EH (cell line): ENCODE measurements at places on chromosomes 12 and 14.

DNA sequence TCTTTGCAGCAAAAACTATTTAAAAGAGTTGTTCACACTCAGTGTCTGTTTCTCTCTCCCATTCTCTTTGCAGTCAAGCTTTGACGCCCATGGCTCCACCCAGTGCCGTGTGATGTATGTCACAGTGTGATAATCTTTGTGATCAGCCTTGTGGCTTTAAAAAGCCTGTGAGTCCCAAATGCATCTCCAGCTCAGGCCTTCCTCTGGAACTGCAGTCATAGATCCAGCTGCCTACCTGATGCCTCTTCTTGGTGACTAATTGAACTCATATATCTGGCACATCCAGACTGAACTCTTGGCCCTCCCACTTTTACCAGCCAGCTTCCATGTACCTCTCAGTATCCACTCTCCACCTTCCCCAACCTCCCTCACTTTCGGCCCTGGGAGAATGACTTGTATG, 182.8 kb upstream of the ARHGAP5 start:
- no peak for DNase-seq

- no peak for DNase-seq
Observed at GRCh38 chr14:105840266-105841021, 314.1 kb downstream of the TMEM121 start.

DNA sequence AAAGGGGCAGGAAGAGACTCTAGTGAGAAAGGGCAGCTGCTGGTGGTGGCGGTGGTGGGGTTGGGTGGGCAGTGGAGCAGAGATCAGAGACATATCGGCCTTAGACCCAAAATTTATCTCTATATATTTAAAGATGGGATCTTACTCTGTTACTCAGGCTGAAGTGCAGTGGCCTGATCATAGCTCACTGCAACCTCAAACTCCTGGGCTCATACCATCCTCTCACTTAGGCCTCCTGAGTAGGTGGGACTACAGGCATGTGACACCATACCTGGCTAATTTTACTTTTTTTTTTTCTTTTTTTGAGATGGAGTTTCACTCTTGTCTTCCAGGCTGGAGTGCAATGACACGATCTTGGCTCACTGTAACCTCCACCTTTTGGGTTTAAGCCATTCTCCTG, 18.6 kb upstream of the ITGA5 start:
- DNase-seq = no peak

DNA sequence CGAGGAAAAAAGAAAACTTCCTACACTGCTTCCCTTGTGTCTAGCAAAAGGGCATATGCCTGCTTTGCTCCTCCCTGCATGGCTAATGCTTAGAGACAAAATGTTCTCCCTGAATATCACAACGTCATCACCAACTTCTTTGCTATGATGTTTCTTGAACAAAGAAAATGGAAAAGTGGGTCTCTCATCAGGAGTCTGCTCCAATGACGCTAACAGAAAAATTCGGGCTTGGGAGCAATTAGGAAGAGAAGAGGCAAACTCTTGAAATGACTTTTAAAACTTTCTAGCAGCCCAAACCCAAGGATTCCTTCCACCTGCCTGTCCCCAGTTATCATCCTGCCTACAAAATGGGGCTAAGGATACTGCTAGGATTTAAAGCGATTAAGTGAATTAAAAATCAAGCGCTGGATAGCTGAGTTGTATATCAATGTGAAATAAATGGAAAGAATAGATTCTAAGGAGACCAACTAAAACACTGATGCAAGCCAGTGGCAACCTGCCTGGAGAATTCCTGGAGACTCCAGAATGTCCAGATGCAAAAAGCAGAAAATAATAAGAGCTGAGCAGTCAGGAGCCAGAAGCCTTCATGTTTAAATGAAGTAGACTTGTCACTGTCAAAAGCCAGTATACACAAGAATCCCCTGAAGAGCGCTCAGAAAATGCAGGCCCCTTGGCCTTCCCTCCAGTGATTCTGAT, 183.8 kb downstream of the DPF3 start:
- DNase-seq = no peak

- peak; percentile 37 for DNase-seq
Observed at GRCh38 chr12:108907839-108908351, 28.0 kb downstream of the DAO start.

- DNase-seq = peak; percentile 22
Observed at GRCh38 chr12:43277651-43278540, 274.1 kb downstream of the ADAMTS20 start.

- DNase-seq = no peak
Observed at GRCh38 chr12:131101703-131102492, 148.2 kb downstream of the ADGRD1 start.

- no peak for DNase-seq
Observed at GRCh38 chr12:54044425-54045103, 9.1 kb upstream of the HOXC4 start.

GRCh38 chr14:80862983-80863382, 78.6 kb downstream of the CEP128 start:
- no peak for DNase-seq

DNA sequence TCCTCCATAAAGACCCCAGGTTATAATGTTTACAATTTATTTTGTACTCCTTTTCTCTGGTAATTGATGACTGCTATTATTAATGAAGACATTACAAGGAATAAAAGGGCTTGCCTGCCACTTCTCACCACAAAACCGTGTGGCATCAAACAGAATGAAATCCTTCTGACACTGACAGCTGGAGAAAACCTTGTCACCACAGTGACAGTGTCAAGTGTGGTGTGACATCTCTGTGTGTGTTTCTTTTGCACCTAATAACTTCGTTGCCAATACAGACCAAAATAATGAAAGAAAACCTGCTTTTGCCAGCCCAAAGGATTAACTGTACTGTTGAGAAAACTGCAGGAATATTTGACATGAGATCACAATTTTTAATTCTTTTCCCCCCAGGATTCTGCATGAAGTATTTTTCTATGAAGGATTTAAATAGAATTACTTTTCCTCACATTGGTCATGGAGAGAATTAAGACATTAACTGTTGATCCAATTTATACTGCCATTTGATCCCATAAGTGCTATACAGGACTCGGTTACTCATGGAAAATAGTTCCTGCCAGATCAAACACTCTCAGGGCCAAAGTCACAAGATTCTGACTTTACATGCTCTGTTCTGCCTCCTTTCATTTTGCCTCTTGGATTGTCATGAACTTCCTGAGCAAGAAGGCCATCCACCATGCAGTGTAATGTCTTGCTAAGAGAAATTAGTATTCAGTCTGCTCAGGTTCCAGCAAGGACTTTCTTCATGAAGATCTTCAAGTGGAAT, 60.4 kb upstream of the IFNG-AS1 start:
- DNase-seq = no peak

GRCh38 chr14:91352053-91352452, 65.6 kb downstream of the CCDC88C start:
- peak; percentile 7 for DNase-seq

GRCh38 chr14:22399776-22400175, 189.2 kb downstream of the DAD1 start:
- no peak for DNase-seq

- DNase-seq = peak; percentile 76
Observed at GRCh38 chr12:12506496-12506890, 56.2 kb downstream of the DUSP16 start.

- DNase-seq = no peak
Observed at GRCh38 chr14:47269756-47270492, 405.5 kb downstream of the MDGA2 start.

GRCh38 chr12:88015825-88016224, 13.4 kb downstream of the C12orf50 start:
- no peak for DNase-seq

DNA sequence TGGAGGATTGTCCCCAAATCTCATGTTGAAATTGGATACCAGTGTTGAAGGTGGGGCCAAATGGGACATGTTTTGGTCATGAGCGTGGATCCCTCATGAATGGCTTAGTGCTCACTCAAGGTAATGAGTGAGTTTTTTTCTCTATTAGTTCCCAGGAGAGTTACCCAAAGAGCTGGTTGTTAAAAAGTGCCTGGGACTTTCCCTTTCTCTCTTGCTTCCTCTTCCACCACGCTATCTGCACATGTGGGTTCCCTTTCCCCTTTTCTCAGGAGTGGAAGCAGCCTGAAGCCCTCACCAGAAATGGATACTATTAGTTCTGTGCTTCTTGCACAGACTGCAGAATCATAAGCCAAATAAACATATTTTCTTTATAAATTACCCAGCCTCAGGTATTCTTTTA, 465.4 kb downstream of the FSCB start:
- no peak for DNase-seq

DNA sequence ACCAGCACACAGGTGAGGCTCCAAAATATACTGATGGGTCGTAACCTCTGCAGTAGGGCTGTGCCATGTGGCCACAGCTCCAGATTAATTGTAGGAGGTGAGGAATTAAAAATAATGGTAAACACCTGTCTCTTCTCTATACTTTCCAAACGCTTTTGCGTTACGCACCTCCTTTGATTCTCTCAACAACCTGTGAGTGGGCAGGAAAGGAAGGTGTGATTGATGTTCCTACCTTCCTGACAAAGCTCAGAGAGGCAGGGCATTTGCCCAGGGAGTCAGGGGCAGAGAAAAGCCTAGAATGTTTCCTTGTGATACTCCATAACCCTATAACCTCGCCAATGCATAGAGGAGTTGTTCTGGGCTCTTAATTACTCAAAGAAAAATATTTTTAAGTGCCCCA, 124.9 kb downstream of the PRMT8 start:
- no peak for DNase-seq

DNA sequence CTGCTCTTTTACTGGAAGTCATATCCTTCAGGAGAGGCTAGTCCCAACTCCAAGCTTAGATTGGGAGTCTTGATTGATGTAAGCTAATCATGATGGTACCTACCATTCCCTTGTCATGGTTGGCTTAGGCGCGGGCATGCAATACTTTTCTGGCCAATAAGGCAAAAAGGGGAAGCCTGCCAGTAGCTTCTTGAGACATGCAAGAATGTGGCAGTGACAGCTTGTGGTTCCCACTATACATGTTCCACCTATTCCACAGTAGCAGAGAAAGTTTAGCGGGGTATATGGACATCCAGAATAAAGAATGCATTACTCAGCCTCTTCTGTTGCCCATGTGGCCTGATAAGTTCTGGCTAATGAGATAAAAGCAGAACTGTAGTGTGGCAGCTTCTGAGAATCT, 55.0 kb downstream of the AP5M1 start:
- no peak for DNase-seq

DNA sequence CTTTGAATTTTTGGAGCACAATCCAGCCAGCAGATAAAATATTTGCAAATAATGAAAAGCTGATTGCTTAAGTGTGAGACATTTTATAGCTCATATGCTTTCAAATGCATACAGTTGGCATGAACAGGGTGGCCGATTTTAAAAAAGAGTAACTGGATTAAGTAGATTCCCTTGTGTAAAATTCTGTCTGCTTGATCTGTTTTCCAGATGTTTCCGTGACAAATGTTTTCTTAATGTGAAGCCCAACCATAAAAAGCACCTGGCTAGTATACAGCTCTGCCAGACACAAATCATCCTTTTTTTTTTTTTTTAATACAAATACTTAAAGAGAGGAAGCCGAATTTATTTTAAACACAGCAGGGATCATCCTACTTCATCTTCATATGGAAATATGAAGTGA, 440.7 kb downstream of the CCER1 start:
- DNase-seq = no peak

GRCh38 chr12:57620245-57620935, 9.2 kb downstream of the ARHGEF25 start:
- DNase-seq = no peak

DNA sequence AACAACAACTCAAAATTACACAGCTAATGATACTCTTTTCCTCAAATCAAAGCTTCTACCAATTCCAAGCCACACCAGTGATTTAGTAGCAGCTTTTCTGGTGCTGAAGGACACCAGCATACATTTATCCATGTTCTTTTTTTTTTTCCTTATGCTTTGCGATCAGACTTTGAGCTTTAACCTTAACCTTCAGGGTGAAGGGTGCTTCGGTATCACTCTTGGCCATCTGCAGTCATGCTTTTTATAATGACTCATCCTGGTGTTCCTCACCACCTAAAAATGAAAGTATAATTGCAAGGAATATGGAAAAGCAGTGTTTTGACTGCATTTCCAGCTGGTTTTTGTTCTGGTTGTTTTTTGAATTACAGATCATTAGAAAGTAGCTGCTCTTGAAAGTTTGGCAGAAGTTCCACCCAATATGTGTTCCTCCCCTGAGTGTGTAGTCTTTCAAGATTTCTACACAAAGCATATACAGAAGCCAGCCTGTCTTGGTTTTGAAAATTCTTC, 1.3 kb upstream of the SLC41A2 start:
- peak; percentile 63 for DNase-seq

DNA sequence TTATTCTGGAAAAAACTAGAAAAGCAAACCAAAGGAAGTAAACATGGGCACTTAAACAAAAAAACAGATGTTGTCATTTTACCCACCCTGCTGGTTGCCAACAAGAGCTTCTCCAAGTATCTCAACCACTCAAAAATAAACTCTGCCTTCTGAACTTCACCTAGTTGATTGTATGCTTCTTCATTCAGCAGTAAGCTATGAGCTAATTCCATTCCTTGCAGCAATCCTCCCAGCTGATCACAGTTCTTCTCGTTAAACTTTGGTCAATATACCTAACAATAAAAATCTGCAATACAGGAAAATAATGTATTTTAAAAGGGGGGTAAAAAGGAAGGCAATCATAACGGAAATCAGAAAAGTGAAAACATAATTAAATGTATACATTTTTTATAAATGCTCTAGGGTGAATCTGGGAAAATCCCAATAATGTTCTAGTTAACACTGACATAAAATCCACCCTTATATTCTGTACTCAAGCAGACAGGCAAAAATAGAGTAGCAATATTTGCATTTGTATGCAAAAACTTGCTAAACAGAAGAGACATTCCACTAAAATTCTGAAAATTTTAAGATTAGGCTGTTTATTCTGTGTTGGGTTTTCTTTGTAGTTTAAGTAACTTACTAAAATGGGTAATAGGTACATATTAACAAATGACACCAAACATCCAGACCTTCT, 17.4 kb downstream of the HEATR5A start:
- DNase-seq = no peak

DNA sequence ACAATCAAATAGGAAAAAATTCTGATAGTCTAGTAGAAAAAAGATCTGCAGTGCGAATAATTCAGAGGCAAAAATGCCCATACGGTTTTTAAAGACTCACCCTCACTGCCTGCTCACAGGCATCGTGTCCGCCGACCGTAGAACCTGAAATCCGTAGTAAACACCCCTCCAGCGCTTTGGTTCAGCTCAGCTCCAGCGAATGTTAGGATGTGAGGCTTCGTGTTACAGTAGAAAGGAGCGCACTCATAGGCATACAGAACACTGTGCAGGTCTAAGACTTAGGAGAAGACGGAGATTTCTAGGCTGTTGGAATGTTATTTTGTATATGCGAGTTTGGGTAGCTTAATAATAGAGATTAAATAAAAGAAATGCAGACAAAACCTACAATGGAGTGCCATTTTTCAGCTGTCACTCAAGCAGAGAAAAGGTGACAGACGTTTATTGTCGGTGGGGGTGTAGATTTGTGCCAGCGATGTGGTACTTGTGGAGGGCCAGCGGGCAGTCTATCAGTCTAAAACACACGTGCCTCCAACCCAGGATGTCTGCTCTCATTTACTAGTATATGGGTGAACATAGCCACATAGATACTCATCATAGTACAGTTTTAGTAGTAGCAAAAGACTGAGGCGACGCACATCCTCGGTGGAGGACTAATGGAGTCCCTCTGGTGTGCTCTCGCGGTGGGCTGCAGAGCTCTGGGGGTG, 25.7 kb downstream of the SFSWAP start:
- DNase-seq = no peak
